T47D (cell line): ENCODE measurements at places on chromosomes 12 and 14.

DNA sequence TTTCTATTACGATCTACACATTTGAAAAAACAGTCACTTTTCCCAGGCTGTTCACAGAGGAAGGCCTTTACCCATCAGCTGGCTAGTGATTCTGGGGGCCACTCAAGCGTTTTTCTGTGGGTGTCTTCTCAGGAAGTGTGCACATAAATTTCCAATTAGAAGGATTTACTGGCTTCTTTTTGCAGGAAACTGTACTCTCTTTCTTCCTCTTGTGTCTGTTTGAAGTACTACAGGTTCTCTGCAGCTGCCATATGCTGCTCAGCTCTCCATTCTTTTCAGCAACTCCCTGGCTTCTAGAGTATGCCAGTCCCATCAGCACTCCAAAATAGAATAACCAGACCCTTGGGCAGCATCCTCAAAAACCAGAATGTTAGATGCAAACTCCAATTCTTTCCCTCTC is 110.4 kb upstream of the NAV3 start:
- peak; percentile 25 for DNase-seq

GRCh38 chr12:94689646-94690036 is 39.3 kb upstream of the TMCC3 start:
- no peak for DNase-seq

DNA sequence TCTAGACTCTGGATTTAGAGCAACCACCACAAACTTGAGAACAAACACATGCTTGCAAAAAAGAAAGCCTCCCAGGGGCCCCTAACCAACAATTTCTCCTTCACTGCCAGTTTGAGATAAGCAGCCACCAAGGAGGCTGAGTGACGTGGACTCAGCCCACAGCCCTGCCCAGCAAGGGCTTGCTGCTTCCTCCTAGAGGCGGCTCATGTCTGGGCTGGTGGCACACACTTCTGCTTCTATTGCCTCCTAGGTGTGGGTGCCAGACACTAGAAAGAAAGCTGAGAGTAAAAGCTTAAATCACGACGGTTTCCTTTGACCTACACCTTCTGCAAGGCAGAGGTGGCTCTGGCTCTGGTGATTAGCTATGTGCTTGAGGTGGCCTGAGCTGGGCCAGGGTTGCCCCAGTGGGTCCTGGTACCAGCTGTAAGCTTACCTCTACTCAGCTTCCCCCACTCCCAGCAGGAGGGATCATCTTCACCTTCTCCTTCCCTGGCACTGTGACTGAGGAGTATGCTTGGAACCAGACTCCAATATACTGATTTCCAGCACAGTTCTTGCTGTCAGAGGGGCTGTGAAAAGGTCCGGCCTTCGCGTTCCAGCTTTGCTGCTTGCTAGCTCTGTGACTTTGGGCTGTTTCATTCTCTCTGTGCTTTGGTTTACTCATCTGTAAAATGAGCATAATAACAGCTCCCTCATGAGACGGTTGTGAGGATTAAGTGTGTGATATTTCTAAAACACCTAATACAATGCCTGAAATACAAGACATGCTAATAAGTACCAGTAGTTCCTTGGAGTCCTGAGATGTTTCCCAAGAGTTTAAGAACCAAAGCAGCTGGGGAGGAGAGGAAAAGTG is 89.7 kb upstream of the PARP11 start:
- no peak for DNase-seq

DNA sequence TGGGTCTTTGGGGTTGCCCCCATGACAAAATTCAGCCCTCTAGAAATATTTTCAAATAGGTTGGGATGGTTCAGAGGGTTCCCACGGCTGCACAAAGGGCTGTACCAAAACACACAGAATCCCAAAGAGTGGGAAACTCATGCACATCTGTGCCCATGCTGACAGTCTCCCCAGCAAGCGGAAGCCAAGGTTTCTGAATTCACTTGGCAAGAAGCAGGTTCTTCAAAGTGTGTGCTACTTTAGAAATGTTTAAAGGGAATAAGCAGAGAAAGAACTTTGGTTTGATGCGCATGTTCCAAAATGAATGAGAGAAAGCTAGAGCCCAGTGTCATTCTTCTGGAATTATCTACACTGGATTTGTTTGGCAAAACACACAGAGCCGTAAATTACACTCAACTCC is 46.7 kb downstream of the FOXN3 start:
- DNase-seq = no peak

DNA sequence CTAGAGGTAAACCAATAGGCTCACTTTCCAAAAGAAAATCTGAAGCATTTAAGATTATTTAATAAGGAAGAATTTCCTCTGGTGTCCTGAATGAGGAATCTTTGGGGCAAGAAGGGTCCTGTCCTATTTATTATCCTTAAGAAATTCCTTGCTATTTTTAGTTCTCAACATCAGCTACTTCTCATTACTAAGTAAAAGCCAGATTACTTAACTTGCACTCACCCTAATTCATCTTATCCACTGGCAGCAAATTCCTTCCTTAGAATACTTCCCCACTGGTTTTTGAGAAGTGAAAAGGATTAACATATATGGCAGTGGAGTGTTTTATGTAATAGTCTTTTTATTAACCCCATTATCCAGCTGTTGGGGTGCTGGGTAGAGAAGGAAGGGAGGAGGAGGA is 767.7 kb downstream of the DIO2 start:
- no peak for DNase-seq

GRCh38 chr12:70692681-70693288 is 55.6 kb upstream of the PTPRB start:
- DNase-seq = peak; percentile 16

DNA sequence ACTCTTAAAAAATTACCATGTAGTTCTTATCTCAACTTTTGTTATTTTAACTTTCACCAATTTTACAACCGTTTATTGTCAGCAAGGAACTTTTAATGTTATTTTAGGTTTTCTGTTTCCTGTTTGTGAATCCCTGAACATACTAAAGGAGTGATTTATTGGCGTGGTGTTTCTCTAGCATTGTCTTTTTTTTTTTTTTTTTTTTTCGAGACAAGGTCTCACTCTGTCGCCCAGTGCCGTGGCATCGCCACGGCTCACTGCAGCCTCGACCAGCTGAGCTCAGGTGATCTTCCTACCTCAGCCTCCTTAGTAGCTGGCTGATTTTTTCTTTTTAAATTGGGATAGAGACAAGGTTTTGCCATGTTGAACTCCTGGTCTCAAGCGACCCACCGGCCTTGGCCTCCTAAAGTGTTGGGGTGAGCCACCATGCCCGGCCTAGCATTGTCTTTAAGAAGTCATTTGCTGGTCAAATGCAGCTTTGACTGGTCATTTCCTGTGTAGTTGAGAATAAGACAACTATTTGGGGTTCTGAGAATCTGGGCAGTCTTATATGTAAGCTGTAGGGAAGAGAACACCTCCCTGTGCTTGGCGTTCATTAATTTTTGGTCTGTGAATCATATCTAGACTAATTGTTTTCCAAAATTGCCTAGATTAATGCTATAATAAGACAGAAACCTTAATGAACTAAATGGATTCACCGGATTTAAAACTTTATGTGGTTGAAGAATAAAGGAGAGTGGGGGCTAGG is 2.1 kb downstream of the WASHC4 start:
- no peak for DNase-seq

DNA sequence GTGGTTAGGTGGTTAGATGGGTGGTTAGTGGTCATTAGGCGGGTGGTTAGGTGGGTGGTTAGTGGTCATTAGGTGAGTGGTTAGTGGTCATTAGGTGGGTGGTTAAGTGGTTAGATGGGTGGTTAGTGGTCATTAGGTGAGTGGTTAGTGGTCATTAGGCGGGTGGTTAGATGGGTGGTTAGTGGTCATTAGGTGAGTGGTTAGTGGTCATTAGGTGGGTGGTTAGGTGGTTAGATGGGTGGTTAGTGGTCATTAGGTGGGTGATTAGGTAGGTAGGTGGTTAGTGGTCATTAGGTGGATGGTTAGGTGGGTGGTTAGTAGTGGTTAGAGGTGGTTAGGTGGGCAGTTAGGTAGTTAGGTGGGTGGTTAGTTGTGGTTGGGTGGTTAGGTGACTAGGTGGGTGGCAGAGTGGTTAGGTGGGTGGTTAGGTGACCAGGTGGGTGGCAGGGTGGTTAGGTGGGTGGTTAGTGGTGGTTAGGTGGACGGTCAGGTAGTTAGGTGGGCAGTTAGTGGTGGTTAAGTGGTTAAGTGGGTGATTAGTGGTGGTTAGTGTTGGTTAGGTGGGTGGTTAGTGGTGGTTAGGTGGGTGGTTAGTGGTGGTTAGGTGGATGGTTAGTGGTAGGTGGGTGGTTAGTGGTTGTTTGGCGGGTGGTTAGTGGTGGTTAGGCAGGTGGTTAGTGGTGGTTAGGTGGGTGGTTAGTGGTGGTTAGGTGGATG is 8.0 kb upstream of the TMEM119 start:
- no peak for DNase-seq
